ENCODE measurements at places on chromosomes 3 and 15.

- no peak for DNase-seq
These were observed 32.0 kb upstream of the MBNL1 start for GRCh38 chr3:152236716-152237115.

GRCh38 chr15:85941186-85941855 is 138.3 kb upstream of the AGBL1 start:
- DNase-seq, result no peak

- DNase-seq, result no peak
These were observed 262.1 kb upstream of the TBL1XR1 start for GRCh38 chr3:177459401-177459800.

DNA sequence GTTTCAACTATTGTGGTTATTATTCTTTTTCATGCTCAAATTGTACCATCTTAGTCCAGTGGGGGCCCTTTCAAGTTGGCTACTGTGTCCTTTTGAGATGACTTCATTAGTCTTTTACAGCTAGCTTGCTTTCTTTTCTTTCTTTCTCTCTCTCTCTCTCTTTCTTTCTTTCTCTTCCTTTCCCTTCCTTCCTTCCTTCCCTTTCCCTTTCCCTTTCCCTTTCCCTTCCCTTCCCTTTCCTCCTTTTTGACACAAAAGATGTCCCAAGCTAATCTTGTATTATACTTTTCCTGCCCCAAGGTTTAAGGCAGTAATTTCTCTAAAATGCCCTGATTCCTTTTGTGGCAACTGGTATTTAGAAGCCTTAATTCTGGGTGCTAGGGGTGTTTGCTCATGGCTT is 213.0 kb upstream of the TBC1D5 start:
- DNase-seq, result no peak

- no peak for DNase-seq
These were observed 23.4 kb downstream of the CHRNA7 start for GRCh38 chr15:32053719-32054118.

- DNase-seq, result no peak
These were observed 324.6 kb upstream of the PLSCR5 start for GRCh38 chr3:146929696-146930095.

DNA sequence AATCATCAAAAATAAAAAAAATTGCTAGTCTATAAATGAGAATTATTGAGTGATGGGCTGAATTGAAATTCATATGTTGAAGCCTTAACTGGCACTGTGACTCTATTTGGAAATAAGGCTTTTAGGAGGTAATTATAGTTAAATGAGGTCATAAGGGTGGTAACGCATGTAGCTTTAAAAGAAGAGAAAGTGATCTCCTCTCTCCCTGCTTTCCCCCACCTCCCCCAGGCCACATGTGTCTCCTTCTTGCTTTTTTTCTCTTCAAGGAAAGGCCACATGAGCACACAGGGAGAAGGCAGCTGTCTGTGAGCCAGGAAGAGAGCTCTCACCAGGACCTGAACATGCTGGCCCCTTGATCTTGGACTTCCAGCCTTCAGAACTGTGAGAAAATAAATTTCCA is 48.2 kb upstream of the ARPP19 start:
- DNase-seq, result no peak

GRCh38 chr3:128559486-128560225 is 66.7 kb upstream of the GATA2 start:
- peak; percentile 7 for DNase-seq

- DNase-seq, result no peak
These were observed 3.2 kb downstream of the MGLL start for GRCh38 chr3:127819086-127819485.

- no peak for DNase-seq
These were observed 133.6 kb upstream of the RASGRP1 start for GRCh38 chr15:38698254-38698653.

- no peak for DNase-seq
These were observed 53.1 kb upstream of the ARNT2 start for GRCh38 chr15:80350941-80351610.

- peak; percentile 26 for DNase-seq
These were observed 40.1 kb downstream of the CDCP1 start for GRCh38 chr3:45105855-45106671.

GRCh38 chr3:150603980-150604319 is 829 bp downstream of the SELENOT start:
- no peak for DNase-seq

DNA sequence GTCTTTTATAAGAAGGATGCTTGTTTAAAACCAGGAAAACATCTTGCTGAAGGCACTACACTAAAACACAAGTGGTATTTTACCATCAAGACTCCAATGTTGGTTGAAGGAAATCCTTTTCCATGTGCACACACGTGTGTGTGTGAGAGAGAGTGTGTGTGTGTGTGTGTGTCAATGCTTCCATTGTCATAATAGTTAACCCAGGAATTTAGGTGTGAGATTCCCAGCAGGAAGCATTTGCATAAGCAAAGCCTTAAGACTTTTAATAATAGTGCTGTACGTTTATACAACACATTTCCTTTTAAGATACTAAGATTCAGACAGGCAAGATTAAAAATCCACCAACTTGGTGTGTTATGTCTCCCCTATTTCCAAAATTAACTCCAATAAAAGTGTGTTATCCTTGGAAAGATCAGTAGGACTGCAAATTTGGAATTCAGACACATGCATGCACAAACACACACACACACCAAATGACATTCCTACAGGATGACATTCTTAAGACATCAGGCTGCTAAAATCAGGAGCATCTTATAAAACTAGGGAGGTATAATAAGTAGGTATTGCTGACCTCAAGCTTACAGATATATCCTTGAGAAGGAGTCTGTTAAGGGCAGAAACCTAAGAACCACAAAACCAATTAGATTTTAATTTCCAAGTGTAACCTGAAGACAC is 18.3 kb downstream of the LMCD1 start:
- DNase-seq, result no peak

DNA sequence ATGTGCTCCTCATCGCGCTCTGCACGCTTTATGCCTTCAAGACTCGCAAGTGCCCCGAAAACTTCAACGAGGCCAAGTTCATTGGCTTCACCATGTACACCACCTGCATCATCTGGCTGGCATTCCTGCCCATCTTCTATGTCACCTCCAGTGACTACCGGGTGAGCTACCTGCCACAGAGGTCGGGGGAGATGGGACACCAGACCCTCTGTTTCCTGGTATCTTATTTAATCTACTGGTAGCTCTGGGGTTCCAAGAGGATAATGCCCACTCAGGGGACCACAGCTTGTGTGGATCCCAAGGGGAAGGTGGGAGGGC is 9.1 kb downstream of the GRM2 start:
- DNase-seq, result no peak

DNA sequence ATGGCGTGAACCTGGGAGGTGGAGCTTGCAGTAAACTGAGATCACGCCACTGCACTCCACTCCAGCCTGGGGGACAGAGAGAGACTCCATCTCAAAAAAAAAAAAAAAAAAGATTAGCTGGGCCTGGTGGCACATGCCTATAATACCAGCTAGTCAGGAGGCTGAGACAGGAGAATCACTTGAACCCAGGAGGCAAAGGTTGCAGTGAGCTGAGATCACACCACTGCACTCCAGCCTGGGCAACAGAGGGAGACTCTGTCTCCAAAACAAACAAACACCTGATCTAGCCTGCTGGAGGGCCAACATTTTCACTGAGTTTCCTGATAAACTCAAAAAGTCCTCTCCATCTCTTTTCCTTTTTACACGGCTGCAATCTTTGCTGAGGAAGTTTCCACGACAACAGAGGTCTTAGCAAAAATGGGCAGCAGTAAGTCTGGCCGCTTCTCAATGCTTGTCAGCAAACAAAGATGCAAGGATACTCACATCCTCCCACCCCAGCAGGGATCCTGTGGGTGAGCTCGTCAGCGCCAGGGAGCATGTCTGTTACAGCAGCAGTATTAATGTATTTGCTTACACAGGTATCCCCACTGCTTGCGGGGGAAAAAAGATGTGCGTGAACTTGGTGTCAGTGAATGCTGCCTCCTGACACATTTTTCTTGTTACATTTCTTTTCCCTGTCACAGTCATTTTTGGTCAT is 21.0 kb upstream of the CCDC174 start:
- DNase-seq, result no peak

DNA sequence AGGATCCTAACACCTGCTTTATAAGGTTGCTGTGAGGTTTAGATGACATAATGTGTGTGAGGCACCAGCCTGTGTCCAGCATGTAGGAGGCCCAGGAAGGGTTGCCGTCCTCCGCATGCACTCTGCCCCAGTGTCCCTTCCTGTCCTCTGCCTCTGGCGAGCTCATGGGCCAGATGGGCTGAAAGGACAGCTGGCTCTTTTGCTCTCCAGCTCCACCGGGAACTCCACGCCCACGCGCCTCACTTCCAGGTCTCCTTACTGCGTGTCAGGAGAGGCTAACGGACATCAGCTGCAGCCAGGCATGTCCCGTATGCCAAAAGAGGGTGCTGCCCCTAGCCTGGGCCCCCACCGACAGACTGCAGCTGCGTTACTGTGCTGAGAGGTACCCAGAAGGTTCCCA is 12.2 kb downstream of the MUC20 start:
- DNase-seq, result no peak

Measured in stimulated activated CD4-positive, alpha-beta T cell treated with anti-CD3 and anti-CD28 coated beads, Interleukin-12 subunit alpha, Interleukin-12 subunit beta, amount 100 ng/mL, for 4 hours (primary cell).